ENCODE measurements at places on chromosomes 6 and 20. TPM values are rescaled to one million over a fixed set of nuclear protein-coding genes. Genes with fewer than 3 reads are reported as not detected.

TP53TG5 gene
- total RNA-seq, result not detected

CFAP206 gene
- not detected for total RNA-seq

C6orf141 gene
- total RNA-seq, result 55.0 TPM

STMND1 gene
- total RNA-seq, result not detected

OPN5 gene
- total RNA-seq, result not detected

CALHM4 gene
- 0.25 TPM for total RNA-seq

KCNK17 gene
- not detected for total RNA-seq

TRIM31 gene
- not detected for total RNA-seq

GLP1R gene
- not detected for total RNA-seq

MEP1A gene
- total RNA-seq, result not detected

TPD52L2 gene
- total RNA-seq, result 164 TPM

KAT14 gene
- total RNA-seq, result 7.0 TPM

PDE10A gene
- total RNA-seq, result 7.2 TPM

SLC22A2 gene
- not detected for total RNA-seq

PAX1 gene
- total RNA-seq, result not detected

IP6K3 gene
- not detected for total RNA-seq

TUBB gene
- total RNA-seq, result 527 TPM

C6orf15 gene
- not detected for total RNA-seq

NKAIN2 gene
- total RNA-seq, result not detected

GATA5 gene
- not detected for total RNA-seq

ELOVL4 gene
- total RNA-seq, result 0.63 TPM
